ENCODE measurements at places on chromosomes 11 and 22.
A peak's percentile ranks its signal among the peaks of the same experiment; 100 is the strongest.

- DNase-seq, result no peak
These were observed 920 bp downstream of the TMEM132A start for GRCh38 chr11:60924906-60925853.

- DNase-seq, result peak; percentile 19
These were observed 9.8 kb downstream of the RAB30 start for GRCh38 chr11:83061883-83062282.

GRCh38 chr11:111606986-111607385, 4.7 kb downstream of the SIK2 start:
- no peak for DNase-seq

DNA sequence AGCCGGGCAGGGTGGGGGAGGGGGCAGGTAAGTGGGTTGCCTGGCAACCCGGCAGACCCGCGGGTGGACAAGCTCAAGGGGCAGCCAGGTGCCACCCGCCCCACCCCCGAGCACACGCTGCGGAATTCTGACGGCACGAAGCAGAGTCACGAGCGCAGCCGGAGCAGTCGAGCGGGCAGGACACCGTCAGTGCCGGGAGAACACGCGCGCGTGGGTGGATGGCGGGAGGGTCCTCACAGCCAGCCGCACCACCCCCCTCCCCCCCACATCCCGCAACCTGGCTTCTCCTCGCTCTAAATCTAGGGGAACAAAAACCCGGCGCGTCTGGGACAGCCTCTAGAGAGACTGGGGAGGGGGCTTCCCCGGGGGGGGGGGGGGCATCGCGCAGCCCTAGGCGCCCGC, 133.1 kb upstream of the HSD17B12 start:
- DNase-seq, result no peak

DNA sequence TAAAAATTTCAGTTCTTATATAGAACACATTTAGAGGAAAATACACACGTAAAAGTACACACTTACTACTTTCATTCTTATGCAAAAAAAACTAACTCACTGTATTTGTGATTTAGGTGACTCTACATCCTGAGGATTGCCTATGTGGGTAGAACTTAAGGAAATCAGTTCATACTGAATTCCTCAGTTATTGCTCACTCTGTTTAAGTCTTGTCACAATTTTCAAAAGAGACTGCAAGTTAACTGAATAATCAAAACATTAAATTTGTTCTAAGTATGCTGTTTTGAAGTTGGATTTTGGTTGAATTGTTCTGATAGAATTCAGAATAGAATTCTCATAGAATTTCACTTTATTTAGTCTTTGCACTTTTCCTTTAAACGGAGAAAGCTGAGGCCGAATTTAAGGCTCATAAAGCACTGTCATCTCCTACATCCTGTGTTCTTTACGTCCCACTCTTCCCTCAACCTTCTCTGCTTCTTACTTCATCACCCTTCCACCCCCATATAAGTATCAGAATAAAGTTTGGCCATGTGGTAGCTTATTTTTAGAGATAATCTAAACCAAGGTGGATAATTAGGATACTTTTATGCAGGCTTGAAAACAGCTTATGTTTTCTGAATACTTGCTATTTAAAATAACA, 59.8 kb downstream of the APOL5 start:
- DNase-seq, result no peak

DNA sequence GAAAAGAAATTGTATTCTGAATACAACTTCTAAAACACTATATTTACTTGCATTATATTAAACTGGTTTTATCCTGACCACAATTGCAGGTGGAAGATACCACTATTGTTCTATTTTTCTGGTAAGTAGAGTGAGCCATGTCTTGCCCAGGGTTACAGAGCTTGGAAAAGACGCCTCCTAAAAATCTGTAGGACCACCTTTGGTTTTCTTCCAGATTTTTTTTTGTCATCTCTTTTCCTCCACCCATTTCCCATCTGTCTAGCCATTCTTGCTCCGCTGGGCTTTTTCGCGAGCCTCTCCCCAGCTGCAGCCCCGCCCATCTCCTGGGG, 294 bp upstream of the MTMR3 start:
- no peak for DNase-seq

- DNase-seq, result peak; percentile 33
These were observed 150.5 kb downstream of the FEZ1 start for GRCh38 chr11:125345421-125346178.

- DNase-seq, result no peak
These were observed 7.0 kb upstream of the RRM1 start for GRCh38 chr11:4087551-4087950.

DNA sequence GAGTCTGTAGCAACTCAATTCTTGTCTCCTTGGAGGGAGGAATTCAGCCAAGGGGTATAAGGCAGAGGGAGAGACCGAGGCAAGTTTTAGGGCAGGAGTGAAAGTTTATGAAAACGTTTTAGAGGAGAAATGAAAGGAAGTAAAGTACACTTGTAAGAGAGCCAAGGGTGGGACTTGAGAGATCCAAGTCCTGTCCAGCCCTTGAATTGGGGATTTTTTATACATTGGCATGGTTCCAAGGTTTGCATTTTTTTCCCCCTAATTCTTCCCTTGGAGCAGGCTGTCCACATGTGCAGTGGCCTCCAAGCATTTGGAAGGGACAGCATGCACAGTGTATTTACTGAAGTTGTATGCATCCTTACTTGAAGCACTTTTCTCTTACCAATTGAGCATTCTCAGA, 192.1 kb downstream of the LUZP2 start:
- DNase-seq, result no peak

- DNase-seq, result no peak
These were observed 69.4 kb downstream of the FAM76B start for GRCh38 chr11:95720195-95720594.

- no peak for DNase-seq
These were observed 1.9 kb downstream of the GRIA4 start for GRCh38 chr11:105611572-105612441.

- no peak for DNase-seq
These were observed 19.8 kb upstream of the GALNT18 start for GRCh38 chr11:11641581-11641980.

DNA sequence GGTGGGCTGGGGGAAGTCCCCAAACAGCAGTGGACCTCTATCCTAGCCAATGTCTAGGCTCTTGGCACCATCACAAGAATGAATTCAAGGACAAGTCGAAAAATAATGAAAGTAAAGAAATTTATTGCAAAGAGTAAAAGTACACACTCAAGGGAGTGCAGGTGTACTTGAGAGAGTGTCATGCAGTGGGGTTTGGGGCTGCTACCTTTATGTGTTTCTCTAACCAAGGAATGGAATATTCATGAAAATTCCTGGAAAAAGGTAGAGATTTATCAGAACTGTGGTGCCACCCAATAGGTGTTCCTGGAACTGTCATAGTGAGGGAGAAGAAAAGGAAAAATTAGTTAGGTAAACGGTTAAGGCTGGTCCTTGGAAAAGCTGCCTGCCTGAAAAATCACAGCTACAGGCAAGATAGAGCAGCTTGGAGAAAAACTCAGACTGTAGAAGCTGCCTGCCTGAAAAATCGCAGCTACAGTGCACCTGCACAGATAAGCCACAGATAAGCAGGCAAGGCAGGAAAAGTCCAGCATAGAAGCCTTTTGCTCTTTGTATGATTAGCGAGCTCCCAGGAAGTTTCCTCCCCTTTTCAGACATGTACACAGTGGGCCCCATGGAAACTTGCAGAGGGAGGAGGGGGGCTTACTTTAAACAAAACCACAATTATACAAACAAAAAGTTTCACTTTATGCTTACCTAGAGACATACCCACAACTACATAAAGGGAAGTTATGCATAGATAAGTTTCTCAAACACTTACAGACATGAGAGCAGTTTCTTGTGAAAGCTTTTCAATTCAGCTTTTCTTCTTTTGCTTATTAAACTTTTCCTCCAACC, 71.4 kb upstream of the B3GNT6 start:
- no peak for DNase-seq
